Activated T-helper 2 cell treated with anti-CD3 and anti-CD28 coated beads, Interferon-gamma antibody, Interleukin-2, Interleukin-4, amounts not matched to agents 10 μg/mL and 5 μg/mL and 100 μg/mL, durations not matched to agents 14 hours and 24 hours and 36 hours (primary cell): ENCODE measurements at places on chromosomes 2 and 18. TPM values are rescaled to one million over a fixed set of nuclear protein-coding genes. Genes with fewer than 3 reads are reported as not detected.

DNA sequence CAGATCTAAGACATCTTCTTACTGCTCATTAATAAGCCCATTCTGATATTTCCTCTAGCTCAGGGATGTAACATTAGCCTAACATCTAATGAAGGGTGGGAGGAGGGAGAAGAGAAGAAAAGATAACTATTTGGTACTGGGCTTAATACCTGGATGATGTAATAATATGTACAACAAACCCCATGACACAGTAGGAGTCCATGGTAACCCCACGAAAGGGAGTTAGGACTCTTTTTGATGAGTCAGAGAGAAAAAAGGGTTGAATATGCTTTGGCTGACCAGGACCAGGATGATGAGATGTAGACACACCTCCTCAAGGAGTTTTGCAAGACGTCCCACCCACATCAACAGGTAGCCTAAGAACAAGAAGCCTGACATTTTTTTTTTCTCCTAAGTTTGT, 34.4 kb upstream of the DLX2 start:
- peaks cover 24% of the 10 kb centered on the region for H3K27me3 ChIP-seq
- no peak overlapping the region for H3K27ac ChIP-seq
- no peak overlapping the region for H3K4me3 ChIP-seq

- H3K4me3 ChIP-seq, result no peak overlapping the region
- peaks cover 14% of the 10 kb centered on the region for H3K4me1 ChIP-seq
- no peak overlapping the region for H3K27ac ChIP-seq
- H3K27me3 ChIP-seq, result no peaks in the 10 kb centered on the region
- H3K36me3 ChIP-seq, result no peaks in the 10 kb centered on the region
These were observed 10.6 kb upstream of the SLC39A10 start for GRCh38 chr2:195646424-195646823.

DNA sequence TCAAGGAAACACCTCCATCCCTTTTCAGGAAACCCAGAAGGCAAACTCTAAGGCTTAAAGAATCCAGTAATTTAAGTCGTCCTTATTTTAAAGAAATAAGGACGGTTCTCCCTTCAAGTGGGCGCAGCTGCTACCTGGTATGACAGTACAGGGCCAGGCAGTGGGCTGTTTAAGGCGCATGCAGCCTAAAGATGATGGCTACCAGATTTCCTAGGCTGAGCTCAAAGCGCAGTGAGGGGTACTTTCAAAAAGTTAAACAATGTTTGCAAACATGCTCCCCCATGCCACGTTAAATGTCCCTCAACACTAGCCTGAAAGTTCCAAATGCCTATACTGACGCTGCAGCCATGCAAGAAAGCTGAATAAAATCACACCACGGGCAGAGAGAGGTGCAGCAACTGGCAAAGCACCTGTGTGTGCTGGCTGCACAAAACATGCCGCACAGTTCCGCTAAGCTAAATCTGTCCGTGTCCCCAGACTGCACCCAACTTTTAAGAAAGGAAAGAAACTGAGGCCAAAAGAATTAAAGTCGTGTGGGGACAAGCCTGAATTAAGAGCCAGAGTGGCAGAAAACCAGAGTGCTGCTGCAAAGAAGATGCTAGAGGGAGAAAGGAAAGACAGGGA, 583 bp downstream of the HIBCH start:
- peaks cover 13% of the 10 kb centered on the region for H3K36me3 ChIP-seq
- H3K27me3 ChIP-seq, result no peaks in the 10 kb centered on the region
- peak overlapping the region; percentile 94 for H3K4me3 ChIP-seq
- DNase-seq, result peak; percentile 22

PJVK gene
- 1.7 and 2.0 TPM in 2 replicates for total RNA-seq

RBMS1 gene
- 40.1 and 42.2 TPM in 2 replicates for total RNA-seq
